ENCODE measurements at places on chromosomes 13 and 19. TPM values are rescaled to one million over a fixed set of nuclear protein-coding genes. Genes with fewer than 3 reads are reported as not detected.

Gene PSG6
- polyA plus RNA-seq = not detected

Gene STOML3
- not detected for polyA plus RNA-seq

DNA sequence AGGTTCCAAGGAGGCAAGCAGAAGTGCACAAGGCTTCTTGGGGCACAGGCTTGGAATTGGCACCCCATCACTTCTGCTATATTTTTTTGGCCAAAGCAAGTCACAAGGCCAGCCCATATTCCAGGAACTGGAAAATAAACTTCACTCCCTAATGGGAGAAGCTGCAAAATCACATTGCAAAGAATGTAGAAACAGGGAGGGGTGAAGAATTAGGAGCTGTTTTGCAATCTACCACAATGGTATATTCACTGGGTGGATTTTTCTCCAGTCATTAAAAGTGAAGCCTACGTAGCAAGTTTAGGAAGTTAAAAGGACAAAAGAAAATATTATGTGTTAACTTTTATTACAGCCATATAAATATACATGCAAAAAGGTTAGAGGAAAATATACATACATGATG, 464.8 kb downstream of the COG6 start:
- no peak for DNase-seq

GRCh38 chr13:34721631-34722595, 220.2 kb upstream of the NBEA start:
- no peak for DNase-seq

Gene SLITRK5
- polyA plus RNA-seq = under 0.01 TPM

Gene PALM
- 36.7 TPM for polyA plus RNA-seq

DNA sequence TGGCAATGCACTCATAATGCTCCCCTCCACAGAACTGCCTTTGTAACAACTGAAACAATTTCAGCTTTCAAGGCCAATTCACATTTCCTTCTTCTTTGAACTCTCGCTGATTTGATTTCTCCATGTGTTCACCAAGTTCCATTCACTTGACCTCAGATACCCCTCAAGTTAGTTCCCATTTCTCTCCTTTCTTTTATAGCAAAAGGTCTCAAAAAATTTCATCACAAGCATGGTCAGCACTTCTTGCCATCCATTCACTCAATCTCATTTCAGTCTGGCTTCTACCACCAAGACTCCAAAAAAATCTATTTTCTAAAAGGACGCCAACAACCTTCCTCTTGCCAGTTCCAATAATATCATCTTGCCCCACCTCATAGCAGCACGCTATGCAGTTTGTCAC, 135.7 kb downstream of the DIAPH3 start:
- DNase-seq = no peak

Gene PGLYRP1
- not detected for polyA plus RNA-seq

GRCh38 chr13:92913840-92914239, 312.8 kb upstream of the GPC6 start:
- no peak for DNase-seq

- peak; percentile 88 for DNase-seq
Measured at GRCh38 chr19:18464646-18465045, 26.7 kb upstream of the ISYNA1 start.

DNA sequence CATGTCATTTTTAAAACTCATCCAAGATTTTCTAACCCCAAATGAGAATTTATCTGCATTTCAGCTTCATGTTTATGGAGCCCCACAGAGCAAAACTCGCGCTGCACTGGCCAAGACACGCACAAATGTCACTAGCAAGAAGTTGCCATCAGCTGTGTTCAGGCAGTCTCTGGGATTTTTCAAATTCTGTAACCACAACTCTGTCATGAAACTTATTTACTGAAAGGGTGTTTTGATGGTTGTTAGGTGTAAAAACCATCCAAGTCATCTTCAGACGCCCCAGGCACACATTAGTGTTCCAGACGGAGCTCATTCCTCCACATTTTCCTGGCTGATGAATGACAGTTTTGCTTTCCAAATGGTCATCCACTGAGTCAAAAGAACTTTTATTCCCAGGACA, 63.4 kb downstream of the SLC7A1 start:
- no peak for DNase-seq

GRCh38 chr19:1445185-1445931, 4.6 kb upstream of the APC2 start:
- peak; percentile 46 for DNase-seq

- DNase-seq = no peak
Measured at GRCh38 chr13:46749951-46750350, 47.0 kb downstream of the ESD start.

DNA sequence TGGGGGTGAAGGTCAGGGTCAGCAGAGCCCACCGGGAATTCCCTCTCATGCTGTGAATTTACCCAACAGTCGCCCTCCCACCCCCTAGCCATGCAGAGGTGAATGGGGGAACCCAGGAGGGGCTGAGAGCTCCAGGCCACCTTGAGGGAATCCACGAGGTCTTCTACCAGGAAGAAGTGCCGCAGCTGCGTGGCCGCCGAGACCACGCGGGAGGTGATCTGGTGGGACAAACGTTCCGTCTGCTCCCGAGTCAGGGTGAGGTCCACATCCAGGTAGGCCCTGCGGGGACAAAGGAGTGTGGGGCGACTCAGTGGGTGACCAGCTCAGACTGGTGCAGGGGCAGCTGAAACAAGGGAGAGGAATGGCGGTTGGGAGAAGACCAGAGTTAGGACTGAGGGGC, 8.1 kb downstream of the RTN2 start:
- no peak for DNase-seq

DNA sequence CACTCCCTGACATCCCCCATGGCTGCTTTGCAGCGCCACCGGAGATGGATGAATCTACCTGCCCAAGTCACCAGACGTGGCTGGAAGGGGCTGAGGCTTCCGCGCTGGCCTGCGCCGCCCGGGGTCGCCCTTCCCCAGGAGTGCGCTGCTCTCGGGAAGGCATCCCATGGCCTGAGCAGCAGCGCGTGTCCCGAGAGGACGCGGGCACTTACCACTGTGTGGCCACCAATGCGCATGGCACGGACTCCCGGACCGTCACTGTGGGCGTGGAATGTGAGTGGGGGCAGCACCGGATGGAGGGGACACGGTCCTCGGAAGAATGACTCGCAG, 4.6 kb downstream of the ICAM5 start:
- DNase-seq = no peak

Gene PRR20E
- not detected for polyA plus RNA-seq

Gene ZNF723
- not detected for polyA plus RNA-seq
